ENCODE measurements at places on chromosomes 5 and 9. TPM values are rescaled to one million over a fixed set of nuclear protein-coding genes. Genes with fewer than 3 reads are reported as not detected.

IRGM gene
- total RNA-seq: 0.51 TPM

GRCh38 chr5:63483338-63483737 is 478.9 kb downstream of the HTR1A start:
- no peak for DNase-seq

DNA sequence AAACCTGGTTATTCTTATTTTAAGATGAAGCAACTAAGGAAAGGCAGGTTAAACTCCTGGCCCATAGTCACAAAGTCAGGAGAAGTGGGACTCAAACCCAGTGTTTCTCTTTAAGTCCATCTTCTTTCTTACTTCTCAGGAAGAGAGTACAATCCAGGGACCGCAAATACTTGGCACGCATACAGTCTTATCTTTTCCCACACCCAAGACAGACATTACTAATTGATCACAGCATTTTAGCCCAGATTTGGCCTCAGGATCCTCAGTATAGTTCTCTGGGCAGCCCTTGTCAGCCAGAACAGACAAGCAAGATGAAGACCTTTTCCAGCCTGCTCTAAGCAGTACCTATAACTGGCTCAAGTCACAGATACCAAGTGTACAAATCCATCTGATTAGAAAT is 125.5 kb upstream of the RAI14 start:
- DNase-seq: peak; percentile 13

GRCh38 chr5:68729678-68730077 is 364.1 kb upstream of the SLC30A5 start:
- no peak for DNase-seq

- peak; percentile 21 for DNase-seq
Observed at GRCh38 chr5:168341178-168341577, 49.7 kb downstream of the WWC1 start.

DNA sequence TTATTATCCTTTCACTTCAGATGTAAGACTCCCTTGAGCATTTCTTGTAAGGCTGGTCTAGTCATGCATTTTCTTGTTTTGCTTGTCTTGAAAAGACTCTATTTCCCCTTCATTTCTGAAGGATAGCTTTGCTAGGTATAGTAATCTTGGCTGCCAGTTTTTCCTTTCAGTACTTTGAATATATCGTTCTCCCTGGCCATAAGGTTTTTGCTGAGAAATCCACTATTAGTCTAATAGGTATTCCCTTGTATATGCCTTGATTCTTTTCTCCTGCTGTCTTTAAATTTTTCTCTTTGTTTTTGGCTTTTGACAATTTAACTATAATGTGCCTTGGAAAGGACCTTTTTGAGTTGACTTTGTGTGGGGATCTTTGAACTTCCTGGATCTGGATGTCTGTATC is 16.8 kb upstream of the OR2S2 start:
- DNase-seq: no peak

NSUN2 gene
- total RNA-seq: 52.6 TPM

DNA sequence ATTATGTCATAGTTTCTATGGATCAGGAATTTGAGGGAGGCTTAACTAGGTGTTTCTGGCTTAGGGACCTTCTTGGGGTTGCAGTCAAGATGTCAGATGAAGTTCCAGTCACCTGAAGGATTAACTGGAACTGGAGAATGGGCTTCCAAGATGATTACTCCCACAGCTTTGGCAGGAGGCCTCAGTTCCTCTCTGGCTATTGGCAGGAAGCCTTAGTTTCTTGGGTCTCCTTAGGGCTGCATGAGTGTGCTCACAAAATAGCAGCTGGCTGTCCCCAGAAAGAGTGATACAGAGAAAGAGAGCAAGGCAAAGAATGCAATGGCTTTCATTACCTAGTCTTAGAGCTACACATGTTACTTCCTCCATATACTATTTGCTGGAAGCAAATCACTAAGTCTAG is 138.1 kb upstream of the TLE4 start:
- no peak for DNase-seq

DMRTA1 gene
- total RNA-seq: not detected

IFNA21 gene
- not detected for total RNA-seq

SLC1A1 gene
- total RNA-seq: 11.8 TPM

- peak; percentile 34 for DNase-seq
Observed at GRCh38 chr5:173234129-173234790, 746 bp downstream of the NKX2-5 start.

CFAP157 gene
- total RNA-seq: not detected

- no peak for DNase-seq
Observed at GRCh38 chr5:8288897-8289516, 420.1 kb downstream of the MTRR start.

- DNase-seq: no peak
Observed at GRCh38 chr9:121633119-121633714, 18.2 kb upstream of the DAB2IP start.

DNA sequence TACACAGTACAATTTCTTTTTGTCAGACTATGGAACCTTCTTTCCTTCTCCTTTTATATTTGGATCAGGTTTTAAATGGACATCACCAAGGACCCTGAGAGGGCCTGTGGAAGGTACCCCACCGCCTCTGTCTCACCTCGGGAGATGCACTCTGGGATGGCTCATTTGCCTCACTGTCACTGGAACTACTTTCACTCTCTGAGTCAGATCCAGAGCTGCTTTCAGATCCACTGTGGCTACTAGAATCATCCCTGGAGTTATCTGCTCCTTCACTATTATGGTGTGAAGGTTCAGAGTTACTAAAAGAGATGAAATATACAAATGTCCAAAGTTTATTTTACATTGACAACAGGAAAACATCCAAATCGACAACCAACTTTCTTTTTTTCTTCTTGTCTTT is 24.6 kb downstream of the LEAP2 start:
- no peak for DNase-seq

DNA sequence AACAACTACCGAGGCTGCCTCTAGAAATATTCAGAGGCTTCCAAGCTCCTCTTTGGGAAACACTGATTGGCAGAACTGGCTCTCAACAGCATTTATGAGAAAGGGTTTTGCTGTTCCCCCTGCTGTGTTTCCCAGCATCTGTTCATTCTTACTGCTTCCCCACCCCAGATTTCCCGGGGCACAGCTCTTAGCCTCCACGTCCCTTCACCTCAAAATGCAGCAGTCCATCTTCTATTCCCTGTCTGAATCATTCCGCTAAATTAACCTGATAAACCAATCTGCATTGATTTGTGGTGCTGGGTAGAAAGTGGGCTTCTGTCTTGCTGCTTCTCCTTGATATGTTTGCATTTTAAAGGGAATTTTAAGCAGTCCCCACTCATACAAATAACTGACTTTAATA is 67.4 kb downstream of the PLK2 start:
- DNase-seq: no peak

GRCh38 chr9:105187781-105188180 is 56.7 kb upstream of the SLC44A1 start:
- DNase-seq: peak; percentile 60

DNA sequence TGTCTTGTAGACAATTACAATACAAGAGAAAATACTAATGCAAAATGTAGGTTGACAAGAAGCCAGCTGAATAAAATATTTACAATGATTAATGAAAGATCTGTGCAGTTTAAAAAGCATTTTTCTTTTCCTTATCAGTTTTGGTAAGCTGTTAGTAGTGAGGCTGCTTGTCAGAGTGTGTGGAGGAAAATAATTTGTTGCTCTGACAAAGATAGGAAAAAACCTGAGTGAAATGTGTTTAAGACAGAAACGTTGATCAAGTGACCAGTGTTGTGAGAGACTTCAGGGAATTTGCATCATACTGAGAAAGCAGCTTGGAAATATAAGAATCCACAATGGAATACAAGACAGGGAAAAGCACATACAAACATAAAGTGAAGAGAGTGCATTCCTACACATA is 360.3 kb upstream of the CDH18 start:
- no peak for DNase-seq

DNA sequence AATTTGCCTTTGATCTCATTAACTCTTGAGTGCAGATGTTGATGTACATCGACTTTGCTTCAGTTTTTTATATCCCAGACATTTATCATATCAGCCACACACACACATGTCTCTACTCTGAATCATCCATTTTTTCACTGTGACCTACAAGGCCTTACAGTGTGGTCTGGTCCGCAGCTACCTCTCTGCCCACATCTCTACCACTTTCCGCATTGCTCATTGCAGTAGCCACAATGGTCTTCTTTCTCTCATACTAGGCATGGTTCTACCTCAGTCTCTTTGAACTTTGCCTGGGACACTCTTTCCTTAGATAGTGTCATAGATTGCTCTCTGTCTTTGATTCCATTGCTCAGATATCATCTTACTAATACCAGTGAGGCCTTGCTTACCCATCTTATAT is 87.9 kb upstream of the FSD1L start:
- peak; percentile 36 for DNase-seq

DNA sequence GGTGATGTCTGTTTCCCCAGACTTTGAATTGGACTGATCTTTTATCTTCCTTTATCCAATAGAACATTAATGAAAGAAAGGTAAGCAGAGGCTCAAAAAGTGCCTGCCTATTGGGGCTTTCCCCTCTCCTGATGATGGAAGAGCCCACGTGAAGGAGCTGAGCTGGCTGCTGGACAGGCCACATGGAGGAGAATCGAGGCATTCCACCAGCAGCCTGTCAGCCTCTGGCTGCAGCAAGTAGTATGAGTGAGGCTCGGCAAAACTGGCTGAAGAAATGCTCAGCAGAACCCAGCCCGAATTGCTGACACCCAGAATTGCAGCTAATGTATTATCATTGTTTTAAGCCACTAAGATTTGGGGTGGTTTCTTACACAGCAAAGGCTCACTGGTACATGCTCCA is 66.5 kb upstream of the STC2 start:
- DNase-seq: no peak

- peak; percentile 98 for DNase-seq
Observed at GRCh38 chr5:5340206-5340729, 82.2 kb upstream of the ICE1 start.

- peak; percentile 63 for DNase-seq
Observed at GRCh38 chr5:109939116-109939682, 249.5 kb downstream of the MAN2A1 start.

DNA sequence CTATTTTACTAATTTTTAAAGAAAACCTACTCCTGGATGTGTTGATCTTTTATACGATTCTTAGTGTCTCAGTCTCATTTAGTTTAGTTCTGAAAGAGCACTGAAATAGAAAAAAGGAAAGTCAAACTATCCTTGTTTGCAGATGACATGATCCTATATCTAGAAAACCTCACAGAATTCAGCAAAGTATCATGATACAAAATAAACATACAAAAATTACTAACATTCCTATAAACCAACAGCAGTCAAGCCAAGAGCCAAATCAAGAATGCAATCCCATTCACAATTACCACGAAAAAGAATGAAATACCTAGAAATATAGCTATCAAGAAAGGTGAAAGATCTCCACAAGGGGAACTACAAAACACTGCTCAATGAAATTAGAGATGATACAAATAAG is 225.8 kb upstream of the CDH18 start:
- DNase-seq: no peak

- no peak for DNase-seq
Observed at GRCh38 chr5:150082889-150083288, 3.5 kb downstream of the CSF1R start.
